ENCODE measurements at places on chromosomes 4 and X.
A peak's percentile ranks its signal among the peaks of the same experiment; 100 is the strongest.

DNA sequence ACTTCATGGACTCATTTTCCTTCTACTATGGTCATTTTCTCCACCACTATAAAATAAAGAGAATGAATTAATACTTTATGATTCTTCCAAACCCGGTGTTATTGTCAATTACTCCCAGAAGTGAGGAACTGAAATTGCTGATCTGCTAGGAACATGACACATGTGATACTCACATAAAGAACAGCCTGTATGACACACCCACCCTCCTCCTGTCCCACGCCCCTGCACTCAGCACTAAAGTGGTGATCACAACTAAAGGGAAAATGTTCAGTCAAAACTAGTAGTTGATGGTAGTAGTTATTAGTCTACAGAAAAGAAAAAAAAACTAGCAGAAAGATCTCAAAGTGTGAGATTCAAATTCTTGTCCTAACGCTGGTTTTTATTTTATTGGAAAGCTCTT lies 1508.3 kb downstream of the RAPGEF2 start:
- DNase-seq, result no peak

DNA sequence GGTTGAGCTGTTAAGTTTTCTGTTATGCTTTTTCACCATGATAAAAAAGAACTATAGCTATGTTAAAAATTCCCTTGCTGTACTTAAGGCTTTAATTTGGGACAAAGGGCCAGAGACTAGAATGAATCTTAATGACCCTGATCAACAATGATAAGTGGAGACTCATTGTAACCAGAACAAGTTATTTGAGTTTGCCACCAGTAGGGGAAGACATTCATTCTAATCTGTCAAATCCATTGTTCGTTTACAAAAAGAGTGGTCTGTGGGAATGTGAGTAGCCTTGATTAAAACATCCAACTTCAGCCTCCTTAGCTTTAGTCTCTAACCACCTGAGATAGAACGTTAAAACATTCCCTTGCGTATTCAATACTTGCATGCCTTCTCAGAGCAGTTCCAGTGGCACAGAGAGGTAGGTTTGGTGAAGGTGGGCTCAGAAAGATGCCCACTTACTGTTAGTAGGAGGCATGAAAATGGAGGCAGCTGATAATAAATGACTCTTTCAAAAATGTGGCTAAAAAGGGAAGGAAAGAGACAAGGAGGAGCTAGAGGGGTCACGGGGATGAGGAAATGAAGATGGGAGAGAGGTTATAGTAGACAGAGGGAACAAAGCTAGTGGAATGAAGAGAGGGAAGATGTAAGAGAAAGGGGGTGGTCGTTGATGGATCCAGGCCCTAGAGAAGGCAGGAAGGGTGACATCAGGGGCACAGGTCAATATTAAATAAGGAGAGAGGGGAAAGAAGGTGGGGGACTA lies 66.2 kb downstream of the EGF start:
- no peak for DNase-seq

- no peak for DNase-seq
These were observed 9.0 kb downstream of the ZNF827 start for GRCh38 chr4:145929415-145930178.

DNA sequence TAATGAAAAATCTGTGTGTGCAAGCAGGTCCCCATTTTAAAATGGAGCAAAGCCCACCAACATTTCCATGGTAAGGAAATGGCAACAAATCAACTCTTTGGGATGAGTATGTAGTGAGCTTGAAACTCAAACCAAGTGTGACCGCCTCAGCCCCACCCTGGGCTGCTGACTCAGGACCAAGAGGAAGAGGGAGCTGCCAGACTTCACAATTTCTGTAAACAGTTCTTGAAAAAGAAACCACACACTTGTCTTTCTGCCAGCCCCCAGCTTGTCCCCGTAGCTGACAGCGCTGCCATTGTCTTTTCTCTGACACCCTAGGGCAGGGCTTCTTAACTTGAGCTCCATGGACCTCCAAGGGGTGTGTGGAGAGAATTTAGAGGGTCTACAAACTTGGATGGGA lies 10.3 kb downstream of the RTL5 start:
- DNase-seq, result no peak

DNA sequence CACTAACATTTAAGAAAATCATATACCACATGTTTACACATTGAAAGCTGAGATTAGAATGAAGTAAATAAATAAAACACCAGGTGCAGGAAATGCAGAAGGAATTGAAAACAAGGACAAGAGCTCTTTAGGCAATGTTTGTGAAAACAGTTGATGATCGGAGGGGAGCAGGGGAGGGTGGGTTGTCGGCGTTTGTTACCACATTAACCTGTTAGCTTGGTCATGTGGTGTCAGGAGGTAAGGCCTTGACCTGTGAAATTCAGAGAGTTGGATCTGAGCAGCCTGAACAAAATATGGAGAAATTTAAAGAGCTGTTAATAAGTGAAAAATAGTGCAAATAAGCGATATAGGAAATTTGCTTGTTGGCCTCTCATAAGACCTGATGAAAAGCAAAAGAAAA lies 759.9 kb downstream of the PDHA2 start:
- DNase-seq, result no peak

DNA sequence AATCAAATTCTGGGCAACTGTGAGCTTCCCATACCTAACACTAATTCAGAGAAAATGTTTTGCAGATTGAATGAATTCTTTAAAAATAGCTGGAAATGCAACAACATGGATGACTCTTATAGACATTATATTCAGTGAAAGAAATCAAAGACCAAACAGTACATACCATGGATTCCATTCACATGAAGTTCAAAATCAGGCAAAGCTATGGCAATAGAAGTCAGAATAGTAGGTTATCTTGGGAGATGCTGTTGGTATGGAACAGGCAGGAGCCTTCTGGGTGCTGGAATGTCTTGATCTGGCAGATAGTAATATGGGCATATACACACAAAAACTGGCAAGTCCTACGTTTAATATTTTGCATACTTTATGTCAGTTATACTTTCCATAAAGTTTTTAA lies 25.5 kb upstream of the CBLL2 start:
- no peak for DNase-seq

GRCh38 chrX:65976161-65976560 lies 63.7 kb downstream of the VSIG4 start:
- DNase-seq, result no peak

DNA sequence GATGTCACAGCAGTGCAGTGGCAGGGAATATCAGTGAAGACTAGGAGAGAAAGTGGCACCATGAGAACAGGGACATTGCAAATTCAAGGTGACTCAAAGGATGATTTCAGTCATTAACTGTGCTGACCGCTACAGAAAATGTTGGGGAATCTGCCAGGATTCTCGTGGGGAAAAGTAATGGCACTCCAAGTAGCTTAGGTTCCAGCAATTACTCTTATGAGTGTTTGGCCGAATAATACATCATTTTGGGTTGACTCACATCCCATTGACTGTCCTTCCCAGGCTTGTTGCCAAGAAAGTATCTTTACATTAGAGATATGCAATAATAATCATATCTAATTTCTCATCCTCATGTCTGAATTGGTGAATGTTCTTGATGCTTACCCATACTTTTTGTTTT lies 1411.1 kb upstream of the PCDH7 start:
- no peak for DNase-seq

DNA sequence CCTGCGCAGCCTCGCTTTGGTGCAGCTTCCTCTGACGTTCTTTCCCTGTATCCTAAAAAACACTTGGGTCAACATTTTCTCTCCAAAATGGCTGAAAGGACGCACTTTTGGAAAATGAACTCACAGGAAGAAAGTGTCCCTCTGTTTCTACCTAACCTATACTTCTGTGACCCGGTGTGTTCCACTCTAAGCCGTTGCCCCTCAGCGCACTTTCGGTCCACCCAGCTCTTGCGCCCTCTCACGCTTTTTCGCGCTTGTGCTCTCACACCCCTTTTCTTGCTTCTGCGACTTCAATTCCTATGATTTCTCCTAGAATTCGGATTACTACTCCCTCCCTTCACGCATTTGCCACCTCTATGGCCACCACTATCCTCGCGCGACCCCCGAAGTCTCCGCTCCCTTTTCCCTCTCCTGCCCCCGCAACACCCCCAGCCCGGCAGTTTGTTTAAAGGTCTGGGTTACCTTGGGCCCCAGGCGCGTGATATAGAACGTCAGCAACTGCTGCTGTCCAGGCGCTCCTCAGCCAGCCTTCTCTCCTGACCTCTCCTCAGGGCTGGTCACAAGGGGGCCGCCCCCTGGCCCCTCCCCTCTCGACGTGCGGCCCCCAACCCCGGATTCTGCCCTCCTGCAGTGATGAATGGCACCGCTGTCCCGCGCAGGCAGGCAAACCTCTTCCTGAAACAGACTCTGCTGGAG lies at the start of gene USP51:
Gene USP51 (minus strand): TSS at position 535 of the 696 bp plus-strand sequence. CDS start 909 bp downstream, outside the sequence.
- DNase-seq, result peak; percentile 75

GRCh38 chr4:142809559-142809958 lies 36.5 kb downstream of the INPP4B start:
- DNase-seq, result no peak

DNA sequence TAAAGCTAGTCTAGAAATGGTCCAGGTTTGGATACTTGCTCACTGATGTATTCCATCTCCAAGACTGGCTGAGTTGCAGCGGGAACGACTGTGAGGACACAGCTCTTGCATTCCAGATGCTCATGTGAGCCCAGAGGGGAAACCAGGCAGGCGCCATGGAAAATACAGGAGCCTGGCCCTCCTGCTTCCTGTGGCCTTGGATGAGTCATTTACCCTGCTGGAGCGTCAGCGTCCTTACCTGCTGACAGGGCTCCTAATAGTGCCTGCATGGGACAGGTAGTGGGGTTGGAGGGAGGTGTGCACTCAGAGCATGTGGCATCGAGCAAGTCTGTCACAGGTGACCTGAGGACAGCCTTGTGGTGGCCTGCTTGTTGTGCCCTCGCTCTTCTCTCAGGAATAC lies 69.4 kb downstream of the NSG1 start:
- no peak for DNase-seq

GRCh38 chr4:159400558-159401225 lies 297.8 kb downstream of the RAPGEF2 start:
- DNase-seq, result no peak

All from coronary artery (tissue), 2 donors.